ENCODE measurements at places on chromosomes 1 and 21.

GRCh38 chr1:110597966-110598365 is 8.2 kb downstream of the KCNA2 start:
- DNase-seq, result no peak

GRCh38 chr1:30920827-30921226 is 12.3 kb upstream of the SDC3 start:
- no peak for DNase-seq

DNA sequence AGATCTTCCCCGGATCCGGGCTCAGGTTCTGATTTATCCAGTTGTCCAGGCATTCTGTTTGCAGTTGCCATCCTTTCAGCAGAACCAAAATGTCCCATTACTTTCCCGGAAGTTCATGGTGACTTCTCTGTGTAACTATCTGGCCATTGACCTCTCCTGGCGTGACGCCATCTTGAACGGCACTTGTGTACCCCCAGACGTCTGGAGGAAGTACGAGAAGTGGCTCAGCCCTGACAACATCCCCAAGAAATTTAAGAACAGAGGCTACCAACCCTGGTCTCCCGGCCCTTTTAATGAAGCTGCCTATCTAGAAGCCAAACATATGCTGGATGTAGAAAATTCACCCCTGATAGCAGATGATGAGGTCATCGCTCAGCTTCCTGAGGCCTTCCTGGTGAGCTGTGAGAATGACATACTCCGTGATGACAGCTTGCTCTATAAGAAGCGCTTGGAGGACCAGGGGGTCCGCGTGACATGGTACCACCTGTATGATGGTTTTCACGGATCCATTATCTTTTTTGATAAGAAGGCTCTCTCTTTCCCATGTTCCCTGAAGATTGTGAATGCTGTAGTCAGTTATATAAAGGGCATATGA is 22.4 kb downstream of the AADACL4 start:
- DNase-seq, result no peak

DNA sequence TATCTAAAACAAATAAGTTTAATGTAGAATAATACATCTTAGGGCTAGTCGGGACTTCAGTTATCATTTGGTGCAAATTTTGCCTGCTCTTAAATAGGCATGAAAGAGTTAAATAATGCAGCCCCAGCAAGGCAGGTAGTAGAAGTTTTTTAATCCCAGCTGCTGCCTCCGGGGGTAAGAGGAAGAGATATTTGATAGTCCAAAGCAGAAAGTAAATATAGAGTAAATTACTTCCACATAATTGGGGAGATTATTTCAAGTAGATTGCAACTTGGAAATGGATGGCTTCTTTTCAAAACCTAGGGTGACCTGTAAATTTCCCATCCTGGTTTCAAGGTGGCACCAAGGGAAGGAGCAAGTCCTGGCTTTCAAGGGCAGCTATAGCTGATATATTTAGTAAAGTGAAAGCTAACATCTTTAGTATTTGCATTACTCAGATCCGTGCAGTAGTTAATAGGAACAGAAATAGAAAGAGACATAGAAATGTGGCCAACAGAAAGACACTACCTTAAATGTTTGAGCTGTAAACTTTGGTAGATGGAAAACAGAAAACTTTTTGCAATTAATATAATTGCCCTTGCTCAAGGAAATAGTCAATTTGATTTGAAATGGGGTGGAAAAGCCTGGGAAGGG is 109.1 kb downstream of the LMO4 start:
- DNase-seq, result no peak

DNA sequence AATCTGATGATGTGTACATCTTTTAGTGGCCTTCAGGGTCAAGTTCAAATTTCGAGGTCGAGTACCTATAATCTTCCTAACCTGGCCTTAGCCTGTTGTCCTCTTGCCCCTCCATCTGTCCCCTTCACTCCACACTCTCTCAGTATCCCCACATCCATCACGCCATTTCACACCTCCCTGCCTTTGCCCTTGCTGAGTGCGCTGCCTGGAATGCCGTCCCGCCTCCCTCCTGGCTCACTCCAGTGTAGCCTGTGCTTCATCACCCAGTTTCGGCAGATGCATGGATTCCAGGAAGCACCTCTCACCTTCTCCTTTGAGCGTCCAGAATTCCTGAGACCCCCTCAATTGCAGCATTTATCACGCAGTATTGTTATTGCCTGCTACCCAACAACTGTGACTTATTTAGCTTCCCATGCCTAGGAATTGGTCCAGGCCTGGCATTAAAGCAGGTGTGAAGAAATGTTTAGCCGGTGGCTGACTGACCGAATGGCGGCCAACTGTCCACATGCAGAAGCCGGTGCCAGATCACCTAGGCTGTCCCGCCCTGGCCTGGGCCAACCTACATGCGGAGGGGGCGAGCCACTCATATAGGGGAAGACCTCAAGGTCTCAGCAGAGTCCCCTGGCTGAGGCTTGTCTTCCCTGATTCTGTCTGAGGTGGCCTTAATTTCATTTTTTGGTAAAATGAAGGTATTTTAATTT is 34.5 kb downstream of the MYOM3 start:
- no peak for DNase-seq

- no peak for DNase-seq
Measured at GRCh38 chr1:53369034-53369750, 41.3 kb upstream of the LRP8 start.

DNA sequence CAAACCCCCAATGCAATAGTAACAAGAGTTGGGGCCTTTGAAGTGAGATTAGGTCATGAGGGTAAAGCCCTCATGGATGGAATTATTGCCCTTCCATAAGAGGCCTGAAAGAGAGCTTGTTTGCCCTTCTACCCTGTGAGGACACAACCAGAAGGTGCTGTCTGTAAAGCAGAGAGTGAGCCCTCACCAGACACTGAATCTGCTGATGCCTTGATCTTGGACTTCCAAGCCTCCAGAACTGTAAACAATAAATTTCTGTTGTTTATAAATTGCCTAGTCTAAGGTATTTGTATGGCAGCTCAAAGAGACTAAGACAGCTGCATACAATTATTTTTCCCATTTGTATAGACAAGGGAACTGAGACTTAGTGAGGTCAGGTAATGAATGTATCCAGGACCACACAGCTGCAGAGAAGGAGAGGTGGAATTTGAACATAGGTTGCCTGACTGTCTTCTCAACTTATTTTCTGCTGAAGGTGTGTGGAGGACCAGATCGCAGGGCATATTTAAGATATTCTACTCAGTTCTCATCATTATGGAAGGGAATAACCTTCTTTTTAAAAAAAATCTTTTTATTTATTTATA is 18.7 kb downstream of the IL23R start:
- DNase-seq, result no peak

DNA sequence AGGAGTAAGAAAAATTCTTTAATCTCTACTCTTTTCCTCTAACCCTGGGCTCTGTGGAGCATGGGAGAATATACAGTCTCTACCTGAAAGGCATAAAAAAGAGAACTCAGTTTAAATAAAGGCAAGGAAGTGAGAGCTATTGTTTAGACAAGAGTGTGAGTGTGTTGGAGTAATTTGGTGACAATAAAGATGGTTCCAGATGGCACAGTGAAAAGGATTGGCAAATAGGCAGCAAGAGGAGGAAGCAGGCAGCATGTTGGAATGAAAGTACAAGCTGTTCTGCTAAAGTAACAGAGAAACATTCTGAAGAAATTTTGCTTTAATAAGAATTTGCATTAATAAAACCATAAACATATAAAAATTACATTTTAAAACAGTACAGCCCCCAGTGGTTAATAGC is 163.4 kb downstream of the DNM3 start:
- no peak for DNase-seq

DNA sequence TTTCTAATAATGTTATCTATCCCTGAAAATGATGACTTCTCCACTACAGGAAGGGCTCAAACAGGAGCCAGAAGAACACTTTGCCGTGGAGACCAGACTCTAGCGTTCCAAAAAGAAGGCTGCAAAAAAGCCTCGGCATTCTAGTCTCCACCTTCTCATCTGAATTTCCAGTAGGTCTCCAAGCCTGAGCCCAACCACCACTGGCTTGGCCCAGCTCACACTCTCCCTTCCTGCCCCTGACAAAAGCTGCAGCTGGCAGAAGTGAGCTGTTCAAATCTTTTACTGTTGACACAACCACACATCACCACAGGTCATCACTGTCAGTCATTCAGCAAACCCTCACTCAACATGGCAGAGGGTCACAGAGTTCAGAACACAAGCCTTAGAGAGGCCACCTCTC is 69.3 kb downstream of the CAMK2N1 start:
- DNase-seq, result no peak

- DNase-seq, result no peak
Measured at GRCh38 chr1:223702735-223703667, 9.3 kb upstream of the CAPN2 start.

- DNase-seq, result no peak
Measured at GRCh38 chr1:9842073-9842711, 18.4 kb upstream of the CLSTN1 start.

GRCh38 chr21:45283035-45283610 is 4.6 kb downstream of the POFUT2 start:
- DNase-seq, result no peak
